Esophagus muscularis mucosa (tissue), 4 donors: ENCODE measurements at places on chromosomes 11 and 22. TPM values are rescaled to one million over a fixed set of nuclear protein-coding genes. Genes with fewer than 3 reads are reported as not detected.

GRCh38 chr22:39254122-39254521 lies 9.3 kb upstream of the PDGFB start:
- DNase-seq = no peak

GRCh38 chr11:119721129-119722120 lies 7.6 kb downstream of the NECTIN1 start:
- DNase-seq = no peak

Gene SLN
- total RNA-seq = not detected

Gene FAT3
- total RNA-seq = 6.5 TPM
